ENCODE measurements at places on chromosomes 12 and 14.

GRCh38 chr12:115979351-115979750 is 298.1 kb downstream of the MED13L start:
- peak; percentile 18 for DNase-seq

DNA sequence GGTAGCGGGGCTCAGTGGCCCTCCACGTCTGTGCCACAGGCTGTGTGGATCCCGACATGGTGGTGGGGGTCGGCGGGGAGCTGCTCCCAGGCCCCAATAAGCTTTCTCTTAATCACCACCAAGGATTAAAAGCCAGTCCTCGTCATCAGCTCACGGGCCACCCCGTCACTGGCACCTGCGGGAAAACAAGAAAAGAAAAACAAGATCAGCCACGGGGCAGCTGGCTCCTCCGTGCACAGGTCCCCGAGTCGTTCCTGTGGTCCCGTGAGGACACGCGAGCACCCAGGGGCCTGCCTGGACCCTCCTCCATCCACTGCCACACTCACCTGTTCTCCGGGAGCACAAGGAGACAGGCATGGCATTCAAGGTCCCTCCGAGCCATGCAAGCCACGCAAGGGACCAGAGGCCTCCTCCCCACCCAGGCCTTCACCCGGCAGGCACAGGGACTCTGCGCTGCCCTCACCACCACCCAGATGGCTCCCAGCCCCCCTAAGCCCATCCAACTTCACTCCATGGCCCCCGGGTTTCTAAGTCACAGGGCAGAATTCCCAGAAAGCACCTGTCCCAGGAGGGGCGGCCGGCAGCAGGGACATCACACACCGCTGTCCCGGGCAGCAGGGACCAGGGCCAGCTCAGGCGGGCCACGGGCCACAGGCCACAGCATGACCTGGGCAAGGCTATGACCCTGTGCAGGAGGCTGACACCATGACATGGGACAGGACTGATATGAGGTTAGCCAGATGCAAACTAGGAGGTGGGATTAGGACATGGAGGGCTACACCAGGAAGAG is 72.0 kb downstream of the NCOR2 start:
- no peak for DNase-seq

- DNase-seq: no peak
Measured at GRCh38 chr12:24823808-24824515, 124.9 kb downstream of the BCAT1 start.

GRCh38 chr14:21268617-21269251 is 508 bp downstream of the HNRNPC start:
- DNase-seq: peak; percentile 56

DNA sequence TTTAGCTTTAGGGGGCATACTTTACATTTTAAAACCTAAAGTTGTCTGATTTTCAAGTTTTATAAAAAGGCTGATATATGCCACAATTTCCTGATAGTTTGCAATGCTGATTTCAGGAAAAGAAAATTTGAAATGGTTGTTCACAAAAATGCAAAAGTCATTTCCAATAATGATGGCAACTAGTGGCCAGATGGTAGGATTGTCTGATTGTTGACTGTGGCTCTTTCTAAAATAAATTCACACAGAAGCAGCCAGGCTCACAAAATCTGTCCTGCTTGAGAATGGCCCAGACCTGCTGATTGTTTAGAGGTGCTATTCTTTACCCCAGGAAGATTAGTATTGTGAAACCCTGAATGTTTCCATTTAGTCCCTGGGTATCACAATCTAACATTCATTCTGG is 220.3 kb downstream of the NELL2 start:
- no peak for DNase-seq

- DNase-seq: peak; percentile 70
Measured at GRCh38 chr12:45208604-45209487, 7.0 kb upstream of the ANO6 start.

GRCh38 chr14:53670701-53671100 is 285.9 kb downstream of the BMP4 start:
- peak; percentile 89 for DNase-seq

DNA sequence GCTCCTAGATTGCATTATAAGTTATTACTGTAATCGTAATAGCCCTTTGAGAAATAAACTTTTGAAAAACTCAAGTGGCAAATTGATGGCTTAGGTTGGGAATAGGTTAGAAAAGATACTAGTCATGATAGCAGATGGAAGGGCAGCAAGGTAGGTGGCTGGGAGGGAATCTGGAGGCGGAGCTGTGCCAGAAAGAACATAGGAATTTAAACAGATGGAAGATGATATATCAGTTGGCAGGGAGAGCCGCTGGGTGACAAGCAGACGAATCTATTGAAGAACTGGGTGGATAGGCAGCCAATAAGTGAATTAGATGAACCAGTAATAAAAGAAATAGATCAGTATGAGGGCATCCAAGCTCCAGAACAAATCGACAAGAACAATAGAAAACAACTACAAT is 142.1 kb downstream of the CNTN1 start:
- no peak for DNase-seq

DNA sequence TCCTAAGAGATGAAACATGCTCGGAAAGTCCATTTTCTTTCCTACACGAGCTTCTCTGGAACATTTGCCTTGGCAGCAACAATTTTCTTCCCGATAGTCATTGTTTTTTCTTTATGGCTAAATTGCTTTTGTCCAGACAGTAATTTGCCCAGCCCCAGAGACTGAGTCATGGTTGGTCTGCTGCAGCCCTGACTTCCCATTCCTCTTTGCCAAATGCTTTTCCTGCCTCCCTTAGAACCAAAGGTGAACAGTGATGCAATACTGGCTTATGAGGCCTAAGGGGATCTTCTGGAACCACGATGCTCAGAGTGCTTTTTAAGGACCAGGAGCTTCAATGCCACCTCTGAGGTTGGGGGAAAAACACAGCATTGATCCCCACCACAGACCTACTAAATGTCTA is 1599.6 kb upstream of the TMEM132C start:
- peak; percentile 65 for DNase-seq

DNA sequence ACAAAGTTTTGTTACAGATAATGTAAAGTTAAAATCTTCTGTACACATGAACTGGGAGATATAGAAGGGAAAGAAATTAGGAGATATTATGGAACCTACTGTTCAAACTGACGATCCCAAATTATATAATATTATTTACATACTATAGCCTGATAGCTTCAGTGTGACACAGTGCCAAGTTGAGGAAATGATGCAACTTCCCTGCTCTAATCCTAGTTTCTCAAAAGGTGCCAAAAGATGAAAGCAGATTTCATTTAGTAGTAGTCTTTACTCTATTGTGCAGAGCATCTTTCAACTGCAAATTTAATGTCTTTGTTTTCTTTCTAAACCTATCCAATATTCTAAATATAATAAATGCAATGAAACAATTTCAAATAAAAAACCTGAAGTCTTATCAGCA is 46.9 kb downstream of the COCH start:
- peak; percentile 9 for DNase-seq

- no peak for DNase-seq
Measured at GRCh38 chr12:5912437-5913334, 32.4 kb downstream of the ANO2 start.

- DNase-seq: no peak
Measured at GRCh38 chr12:85531341-85531740, 251.3 kb downstream of the ALX1 start.

GRCh38 chr12:67633708-67634107 is 14.8 kb upstream of the DYRK2 start:
- no peak for DNase-seq

DNA sequence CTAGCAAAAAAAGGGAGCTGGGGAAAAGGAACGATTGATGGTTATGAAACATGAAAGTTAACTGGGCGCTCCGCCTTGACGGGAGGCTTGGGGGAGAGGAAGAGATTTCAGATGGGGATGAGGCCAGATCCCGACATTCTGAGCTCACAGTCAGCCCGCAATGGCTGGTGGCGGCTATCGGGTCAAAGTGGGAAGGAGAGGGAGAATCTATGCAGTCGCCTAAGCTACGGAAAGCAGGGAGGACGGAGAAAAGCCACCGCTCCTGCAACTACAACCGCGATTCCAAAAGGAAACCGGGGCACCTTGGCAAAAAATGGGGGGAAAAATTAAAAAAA is 502 bp downstream of the MPHOSPH9 start:
- DNase-seq: no peak

GRCh38 chr14:104152246-104152575 is 13.8 kb downstream of the KIF26A start:
- DNase-seq: no peak

DNA sequence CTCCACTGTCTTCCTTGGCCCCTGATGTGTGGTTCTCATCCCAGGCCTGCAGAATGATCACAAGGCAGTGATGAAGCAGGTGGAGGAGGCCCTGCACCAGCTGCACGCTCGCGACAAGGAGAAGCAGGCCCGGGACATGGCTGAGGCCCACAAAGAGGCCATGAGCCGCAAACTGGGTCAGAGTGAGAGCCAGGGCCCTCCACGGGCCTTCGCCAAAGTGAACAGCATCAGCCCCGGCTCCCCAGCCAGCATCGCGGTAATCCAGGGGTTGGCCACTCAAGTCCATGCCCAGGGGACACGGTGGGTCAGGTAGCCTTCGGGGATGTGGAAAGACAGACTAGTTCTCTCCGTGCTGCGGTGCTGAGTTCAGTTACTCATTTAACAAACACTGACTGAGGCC is 11.0 kb downstream of the PSMD9 start:
- DNase-seq: no peak

DNA sequence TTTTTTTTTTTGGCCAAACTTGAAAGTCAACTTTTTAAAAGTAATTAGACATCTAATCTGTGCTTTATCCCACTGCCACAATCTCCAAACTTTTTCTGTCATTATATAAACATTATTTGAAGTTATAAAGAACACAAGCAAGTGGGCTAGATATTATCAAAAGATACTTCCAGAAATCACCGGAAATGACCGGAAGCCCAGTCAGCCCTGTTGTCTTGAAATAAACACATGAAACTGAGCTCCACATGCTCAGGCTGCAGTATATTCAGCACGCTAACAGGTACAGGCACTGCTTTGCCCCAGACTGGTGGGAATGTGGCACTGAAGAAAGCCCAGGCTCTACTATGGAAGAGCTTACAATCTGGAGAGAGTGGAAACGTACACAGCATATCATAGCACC is 158.9 kb upstream of the PLEKHG7 start:
- DNase-seq: no peak

- no peak for DNase-seq
Measured at GRCh38 chr12:54734196-54734950, 86.2 kb upstream of the DCD start.

- DNase-seq: no peak
Measured at GRCh38 chr12:11741434-11742092, 92.1 kb downstream of the ETV6 start.

DNA sequence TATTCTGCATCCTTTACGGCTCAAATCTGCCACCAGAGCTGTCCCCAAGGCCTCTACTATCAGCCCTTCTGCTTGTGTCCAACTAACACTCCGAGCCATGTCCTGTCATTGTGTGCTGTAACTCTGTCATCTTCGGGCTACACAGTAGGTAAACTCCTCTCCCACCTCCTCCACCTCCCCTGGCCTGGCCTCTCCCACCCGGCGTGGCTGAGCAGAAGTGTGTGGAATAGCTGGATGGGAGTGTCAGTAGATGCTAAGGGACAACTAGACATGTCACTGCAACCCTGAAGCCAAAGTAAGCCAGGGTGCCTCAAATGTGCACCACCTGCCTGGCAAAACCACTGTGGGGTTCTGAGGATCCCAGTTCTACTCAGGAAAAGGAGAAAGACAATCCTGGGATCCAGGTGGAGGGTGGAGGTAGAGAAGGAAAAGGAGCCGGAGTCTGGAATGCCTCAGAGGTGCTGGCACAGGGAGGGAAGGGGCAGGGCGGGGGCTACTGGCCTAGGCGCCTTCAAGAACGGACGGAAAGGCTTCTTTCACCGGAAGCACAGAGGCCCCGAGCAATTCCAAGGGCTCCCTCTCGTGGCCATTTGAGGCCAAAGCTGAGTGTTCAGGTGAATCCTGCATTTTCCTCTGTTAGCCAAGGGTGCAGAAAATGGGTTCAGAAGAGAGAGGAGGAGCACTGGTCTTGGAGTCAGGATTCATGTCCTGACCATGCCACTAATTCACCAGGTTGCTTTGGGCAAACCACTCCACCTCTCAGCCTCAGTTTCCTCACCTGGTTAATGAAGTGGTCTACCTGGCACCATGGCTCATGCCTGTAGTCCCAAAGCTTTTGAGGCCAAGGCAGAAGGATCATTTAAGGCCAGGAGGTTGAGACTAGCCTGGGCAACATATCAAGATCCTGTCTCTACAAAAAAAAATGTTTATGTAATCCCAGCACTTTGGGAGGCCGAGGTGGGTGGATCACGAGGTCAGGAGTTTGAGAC is 20.5 kb upstream of the FAM181A start:
- peak; percentile 32 for DNase-seq

DNA sequence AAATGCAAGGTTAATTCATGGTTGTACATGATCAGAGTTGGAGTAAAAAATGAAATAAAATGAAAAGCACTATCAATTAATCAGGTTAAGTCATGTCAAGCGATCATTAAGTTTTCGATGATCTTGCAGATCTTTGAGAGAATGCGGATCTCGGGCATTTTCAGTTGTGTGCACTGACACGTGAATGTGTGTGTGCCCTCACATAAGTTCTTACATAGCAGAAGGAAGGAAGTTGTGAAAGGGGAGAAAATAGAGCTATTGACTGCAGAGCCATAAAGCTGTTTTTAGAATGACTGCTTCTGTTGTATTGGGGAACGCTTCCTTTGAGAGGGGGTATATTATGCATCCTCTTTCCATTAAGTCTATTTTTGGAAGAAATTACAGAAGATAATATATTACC is 101.3 kb downstream of the HMGA2 start:
- DNase-seq: no peak

- no peak for DNase-seq
Measured at GRCh38 chr14:61454545-61454944, 133.2 kb downstream of the PRKCH start.

DNA sequence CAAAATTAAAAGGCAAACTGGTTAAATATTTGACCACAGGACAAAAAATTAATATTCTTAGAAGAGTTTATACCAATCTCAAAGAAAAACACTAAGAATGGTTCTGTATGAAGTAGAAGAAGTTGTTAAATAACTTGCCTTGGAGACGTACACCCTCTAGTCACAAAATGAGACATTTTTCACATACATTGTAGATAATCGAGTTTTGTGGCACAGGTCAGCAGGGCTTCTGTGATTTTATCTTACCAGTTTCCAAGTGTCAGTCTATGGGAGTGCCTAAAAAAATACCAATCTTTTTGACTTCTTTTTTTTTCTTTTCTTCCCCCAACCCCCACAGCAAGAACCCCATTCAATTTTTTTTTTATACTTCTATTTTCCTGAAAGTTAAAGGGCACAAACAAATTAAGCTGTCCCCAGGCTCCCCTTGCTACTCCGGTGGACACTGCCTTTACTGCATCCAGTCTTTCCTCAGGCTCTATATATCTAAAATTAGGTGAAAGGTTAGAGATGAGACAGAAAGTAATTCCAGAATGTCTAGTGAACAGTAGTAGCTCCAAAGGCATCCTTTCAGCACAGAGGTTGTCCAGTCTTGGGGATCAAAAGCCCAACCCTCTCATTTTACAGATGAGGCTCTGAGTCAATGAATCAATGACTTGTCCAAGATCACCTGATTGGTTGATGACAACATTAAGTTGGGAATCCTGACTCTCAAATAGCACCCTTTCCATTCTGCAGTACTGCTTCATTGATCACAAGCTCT is 6.2 kb downstream of the LIMA1 start:
- DNase-seq: no peak

- DNase-seq: no peak
Measured at GRCh38 chr12:49527361-49528130, 11.3 kb upstream of the KCNH3 start.
